ENCODE measurements at places on chromosomes 2 and 18.

DNA sequence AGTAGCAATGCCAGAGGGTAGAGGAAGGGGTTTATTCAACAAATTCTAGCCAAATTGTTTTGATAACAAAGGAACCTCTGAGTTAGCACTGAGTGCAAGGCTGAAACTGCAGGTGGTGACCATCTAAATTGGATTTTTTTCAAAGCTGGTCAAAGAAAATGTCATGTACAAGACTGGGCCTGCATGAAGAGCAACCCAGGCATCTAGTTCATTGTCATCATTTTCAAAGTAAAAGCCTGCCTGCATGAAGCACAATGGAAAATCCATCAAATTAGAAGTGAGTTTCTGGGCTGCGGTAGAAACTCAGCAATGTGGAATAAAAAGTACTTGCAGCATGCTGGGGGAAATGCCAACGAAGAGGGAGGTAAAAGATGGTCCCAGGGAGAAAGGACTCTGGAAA lies 80.8 kb upstream of the PPP1CB start:
- no peak for DNase-seq

GRCh38 chr2:239026711-239027361 lies 179.0 kb downstream of the TWIST2 start:
- no peak for DNase-seq

DNA sequence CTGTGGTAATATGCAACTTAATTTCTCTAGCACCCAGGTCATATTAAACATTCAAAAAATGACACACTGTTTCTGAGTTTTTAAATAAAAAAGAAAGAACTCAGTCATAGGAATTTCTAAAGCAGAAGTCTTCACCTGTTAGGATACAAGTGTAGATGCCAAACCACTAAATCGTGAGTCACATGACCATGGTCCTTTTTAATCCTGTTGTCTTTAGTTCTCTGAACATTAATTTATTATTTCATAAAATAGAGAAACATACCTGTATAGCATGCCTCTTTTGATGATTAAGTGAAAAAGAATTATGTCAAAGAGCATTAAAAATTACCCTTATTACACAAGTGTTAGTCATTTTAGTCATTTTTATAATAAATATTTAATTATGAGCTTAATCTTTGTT lies 398.8 kb downstream of the CCDC85A start:
- no peak for DNase-seq

GRCh38 chr18:12946549-12947284 lies 1.1 kb upstream of the SEH1L start:
- DNase-seq: no peak

DNA sequence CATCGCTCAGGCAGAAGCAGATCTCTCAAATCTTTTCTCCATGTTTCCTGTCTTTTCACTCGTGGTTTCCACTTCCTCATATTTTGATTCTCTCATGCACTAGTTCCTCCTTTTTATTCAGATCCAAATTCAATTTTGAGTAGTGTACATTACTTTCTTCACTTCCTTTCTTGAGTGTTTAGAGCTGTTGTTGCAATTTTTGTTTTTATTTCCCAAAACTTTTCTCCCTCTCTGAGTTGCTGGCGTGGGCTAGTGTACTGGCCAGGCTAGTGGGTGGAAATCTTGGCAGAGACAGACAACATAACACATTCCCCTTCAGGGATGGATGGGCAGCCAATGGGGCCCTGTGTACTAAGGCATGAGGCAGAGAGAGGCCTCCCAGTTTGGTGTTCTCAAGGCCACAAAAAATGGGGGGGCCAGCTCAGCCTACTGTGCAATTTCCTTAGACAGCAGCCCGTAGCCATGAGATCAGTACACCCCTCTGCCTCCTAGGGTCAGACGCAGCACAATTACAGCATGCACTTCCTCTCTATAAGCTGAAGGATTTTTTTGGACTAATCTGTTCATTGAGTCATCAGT lies 145.1 kb upstream of the PID1 start:
- DNase-seq: peak; percentile 1

DNA sequence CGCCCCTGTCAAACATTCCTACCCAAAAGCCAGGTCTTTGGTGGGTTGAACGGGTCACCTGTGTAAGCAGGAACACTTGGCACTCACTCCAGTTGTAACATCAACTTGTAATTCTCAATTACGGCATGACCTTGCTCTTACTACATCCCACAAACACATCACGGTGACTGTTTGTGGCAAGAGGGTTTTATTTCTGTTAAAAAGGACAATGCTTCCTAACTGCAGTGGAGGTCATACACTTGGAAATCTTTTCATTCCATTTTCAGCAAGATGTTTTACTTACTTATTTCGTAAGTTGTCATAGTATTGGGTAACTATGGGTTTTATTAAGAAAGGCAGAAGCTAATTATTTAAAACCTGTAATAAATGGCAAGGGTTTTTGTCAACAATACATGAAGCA lies 126.1 kb downstream of the ZNF516 start:
- DNase-seq: no peak

DNA sequence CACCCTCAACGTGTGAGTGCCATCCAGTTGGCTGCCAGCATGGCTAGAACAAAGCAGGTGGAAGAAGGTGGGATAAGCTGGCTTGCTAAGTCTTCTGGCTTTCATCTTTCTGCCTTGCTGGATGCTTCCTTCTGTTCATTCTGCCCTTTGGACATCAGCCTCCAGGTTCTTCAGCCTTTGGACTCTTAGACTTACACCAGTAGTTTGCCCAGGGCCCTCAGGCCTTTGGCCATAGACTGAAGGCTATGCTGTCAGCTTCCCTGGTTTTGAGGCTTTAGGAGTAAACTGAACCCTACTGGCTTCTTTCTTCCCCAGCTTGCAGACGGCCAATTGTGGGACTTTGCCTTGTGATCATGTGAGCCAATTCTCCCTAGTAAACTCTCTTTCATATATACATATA lies 155.0 kb upstream of the SERTAD2 start:
- DNase-seq: no peak

DNA sequence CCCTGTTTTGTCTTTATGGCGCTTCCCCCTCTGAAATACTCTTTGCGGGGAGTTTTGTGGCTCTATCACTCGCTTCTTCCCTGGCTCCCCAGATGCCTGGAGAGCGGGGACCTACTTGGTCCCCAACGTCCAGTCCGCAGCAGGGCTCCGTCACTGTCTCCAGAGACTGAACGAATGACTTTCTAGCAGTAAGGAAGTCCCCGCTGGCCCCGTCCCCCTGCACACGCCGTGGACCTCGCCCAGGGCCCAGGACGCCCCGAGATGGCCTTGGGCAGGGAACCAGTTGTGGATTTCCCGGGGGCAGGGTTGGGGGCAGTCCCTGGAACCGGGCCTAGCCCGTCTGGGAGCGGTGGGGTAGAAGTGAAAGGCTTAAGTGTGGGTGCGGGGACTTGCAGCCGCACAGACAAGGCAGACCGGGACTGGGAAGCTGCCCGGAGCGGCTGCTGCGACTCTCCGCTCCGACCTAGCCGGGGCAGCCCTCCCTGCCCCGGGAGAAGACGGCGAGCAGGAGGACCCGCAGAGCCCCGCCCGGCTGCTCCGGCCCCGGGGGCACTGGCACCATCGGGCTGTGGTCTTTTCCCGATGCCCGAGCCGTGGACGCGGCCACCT lies 821 bp upstream of the EPHA4 start:
- DNase-seq: no peak

DNA sequence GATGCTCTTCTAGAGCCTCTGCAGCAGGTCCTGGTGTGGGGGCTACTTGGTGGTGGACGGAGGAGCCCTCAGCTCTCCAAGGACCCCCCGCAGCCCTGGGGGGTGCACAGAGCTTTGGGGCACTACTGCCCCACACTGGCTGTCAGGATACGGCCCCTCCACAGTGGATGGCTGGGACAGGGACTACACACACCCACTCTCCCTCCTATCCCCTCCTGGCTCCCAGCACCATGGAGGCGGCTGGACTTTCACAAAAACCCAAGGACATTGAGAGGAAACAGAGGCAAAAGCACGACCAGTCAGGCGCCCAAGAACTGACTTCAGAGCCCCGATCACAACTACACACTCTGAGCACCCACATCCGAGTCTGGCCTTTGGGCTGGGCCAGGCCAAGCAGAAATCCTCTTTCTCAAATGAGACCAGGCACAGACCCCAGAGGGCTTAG lies 12.6 kb downstream of the GPR35 start:
- DNase-seq: no peak

- no peak for DNase-seq
Observed at GRCh38 chr2:215160081-215160480, 21.7 kb upstream of the ABCA12 start.

DNA sequence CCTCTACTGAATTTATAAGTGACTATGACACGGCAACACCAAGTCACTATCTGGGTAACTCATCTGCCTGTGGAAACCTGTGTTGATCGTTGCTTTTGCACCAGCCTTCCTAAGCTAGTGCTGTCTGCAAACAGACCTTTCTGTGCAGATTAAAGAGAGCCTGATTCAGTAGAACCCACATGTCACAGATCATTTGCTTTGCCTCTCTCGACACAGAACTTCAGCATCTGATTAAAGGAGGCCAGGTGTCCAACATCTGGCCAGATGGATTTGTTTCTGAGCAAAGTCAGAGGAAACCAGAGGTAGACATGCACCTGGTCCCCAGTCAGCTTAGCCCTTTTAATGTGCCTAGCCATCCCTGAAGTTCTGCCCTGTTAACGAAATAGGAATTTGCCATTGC lies 15.0 kb upstream of the TTR start:
- no peak for DNase-seq

DNA sequence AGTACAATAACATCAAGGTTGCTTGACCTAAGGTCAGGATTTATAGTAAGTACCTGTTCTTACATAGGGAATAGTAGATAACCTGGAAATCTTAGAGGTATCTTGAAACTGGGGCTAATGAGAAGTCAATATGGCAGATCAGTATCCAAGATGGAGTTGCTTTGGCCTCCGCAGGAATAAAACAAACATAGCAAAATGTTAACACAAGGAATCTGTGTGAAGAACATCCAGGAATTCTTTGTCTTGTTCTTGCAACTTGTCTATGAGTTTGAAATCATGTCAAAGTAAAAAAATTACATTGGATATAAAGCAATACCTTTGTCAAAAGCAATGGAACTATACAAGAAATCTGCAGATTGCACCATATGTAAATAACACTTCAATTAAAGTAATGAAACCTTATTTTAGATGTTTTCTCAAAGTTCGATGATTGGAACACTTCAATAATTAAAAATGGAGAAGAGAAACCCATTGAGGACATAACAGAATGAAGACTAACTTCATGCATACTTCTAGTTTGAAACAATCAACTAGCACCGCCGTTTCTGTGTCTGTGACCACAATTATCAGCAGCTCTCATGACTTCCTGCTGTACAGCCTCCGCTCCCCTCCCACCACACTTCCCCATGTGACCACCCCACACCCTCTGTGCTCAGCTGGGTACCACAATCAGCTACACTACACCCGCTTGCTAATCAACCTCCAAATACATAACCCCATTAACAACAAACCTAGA lies 27.6 kb downstream of the C2orf76 start:
- no peak for DNase-seq

- DNase-seq: peak; percentile 2
Observed at GRCh38 chr18:44520981-44521667, 159.6 kb upstream of the SETBP1 start.

- DNase-seq: no peak
Observed at GRCh38 chr18:72232644-72233043, 311.5 kb downstream of the CBLN2 start.

DNA sequence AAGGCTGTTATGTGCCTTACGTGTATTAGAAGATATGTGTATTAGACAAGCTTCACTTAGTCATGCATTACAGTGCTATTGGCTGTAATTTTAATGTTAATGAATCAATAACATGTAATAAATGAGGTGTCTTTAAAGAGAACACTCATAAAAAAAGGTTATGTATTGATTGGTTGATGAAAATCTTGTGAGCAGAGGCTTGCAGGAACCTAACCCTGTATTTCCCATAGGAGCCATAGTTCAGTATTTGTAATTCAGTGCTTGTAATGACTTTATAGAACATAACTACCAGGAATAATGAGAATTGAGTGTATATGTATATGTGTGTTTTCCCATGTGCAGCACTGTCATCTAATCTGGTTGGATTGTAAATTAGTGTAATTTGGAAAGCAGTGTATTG lies 33.2 kb downstream of the TSN start:
- DNase-seq: no peak

- no peak for DNase-seq
Observed at GRCh38 chr2:179226961-179227259, 37.7 kb downstream of the SESTD1 start.

- DNase-seq: no peak
Observed at GRCh38 chr2:221450280-221450679, 121.8 kb downstream of the EPHA4 start.

DNA sequence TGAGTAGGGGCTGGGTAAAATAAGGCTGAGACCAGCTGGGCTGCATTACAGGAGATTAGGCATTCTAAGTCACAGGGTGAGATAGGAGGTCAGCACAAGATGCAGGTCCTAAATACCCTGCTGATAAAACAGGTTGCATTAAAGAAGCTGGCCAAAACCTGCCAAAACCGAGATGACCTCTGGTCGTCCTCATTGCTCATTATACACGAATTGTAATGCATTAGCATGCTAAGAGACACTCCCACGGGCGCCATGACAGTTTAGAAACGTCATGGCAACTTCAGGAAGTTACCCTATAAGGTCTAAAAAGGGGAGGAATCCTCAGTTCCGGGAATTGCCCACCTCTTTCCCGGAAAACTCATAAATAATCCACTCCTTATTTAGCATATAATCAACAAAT lies 132.2 kb downstream of the ARL4C start:
- DNase-seq: no peak

- DNase-seq: no peak
Observed at GRCh38 chr18:4430836-4431235, 24.3 kb downstream of the DLGAP1 start.

GRCh38 chr2:18771212-18771611 lies 181.8 kb upstream of the NT5C1B start:
- no peak for DNase-seq

- DNase-seq: peak; percentile 10
Observed at GRCh38 chr18:3816610-3817363, 366.8 kb downstream of the TGIF1 start.

DNA sequence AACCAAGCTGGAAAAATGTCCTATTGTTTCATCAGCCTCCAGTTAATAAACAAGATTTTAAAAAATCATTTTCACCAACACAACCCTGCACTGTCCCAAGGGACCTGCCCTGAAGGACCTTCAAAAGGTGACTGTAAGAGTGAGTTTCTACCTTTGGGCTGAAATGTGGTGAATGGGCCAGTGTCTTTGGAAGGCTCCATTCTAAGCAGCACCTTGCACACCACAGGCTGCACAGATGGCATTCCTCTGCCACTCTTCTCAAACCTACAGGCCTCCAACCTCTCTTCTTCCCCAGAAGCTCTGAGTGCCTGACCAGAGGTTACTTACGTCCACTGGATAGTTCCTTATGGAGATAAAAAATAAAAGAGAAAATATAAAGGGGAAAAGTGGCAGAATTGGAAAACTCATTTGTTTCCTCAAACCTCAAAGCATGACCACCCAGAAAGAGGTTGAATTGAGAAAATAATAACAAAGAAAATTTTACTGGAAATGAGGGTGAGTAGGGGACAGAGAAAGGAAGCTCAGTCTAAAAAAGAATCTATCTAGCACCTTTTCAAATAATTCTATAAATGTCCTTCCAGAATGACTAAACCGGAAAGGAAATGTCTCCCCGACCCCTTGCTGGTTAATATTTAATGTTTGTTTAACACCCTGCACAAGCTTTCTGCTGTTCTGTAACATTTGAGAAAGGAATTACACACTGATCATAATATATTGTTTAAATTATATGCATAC lies 175.7 kb downstream of the METTL4 start:
- no peak for DNase-seq

Measured in T1000 (cell line).